NCI-H226 (cell line): ENCODE measurements at places on chromosomes 13 and 19.

DNA sequence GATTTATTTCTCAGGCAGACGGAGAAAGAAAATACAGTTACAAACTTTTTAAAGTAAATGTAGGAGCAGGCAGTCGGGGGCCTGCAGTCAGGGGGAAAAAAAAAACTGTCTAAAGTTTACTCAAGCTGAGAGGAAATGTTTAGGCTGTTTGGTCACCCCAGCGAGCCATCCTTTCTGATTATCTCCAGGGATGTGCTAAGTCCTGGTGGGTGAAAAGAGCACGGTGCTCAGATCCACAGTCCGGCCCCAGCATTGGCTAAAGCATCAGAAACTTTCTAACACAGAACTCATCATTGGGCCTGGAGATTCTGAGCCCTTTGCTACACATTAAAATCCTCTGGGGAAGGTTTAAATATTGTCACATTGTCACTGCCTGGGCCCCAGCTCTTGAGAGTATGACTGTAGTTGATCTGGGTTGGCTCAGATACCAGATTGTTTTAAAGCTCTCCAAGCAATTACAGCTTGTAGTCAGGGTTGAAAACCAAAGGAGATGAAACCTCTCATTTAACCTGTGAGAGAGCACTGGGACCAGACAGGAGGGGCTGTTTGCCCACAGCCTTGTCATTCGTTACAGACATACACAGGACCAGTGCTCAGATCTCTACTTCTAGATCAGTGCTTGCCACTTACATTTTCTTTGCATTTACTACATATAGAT lies 131.1 kb upstream of the HTR2A start:
- no peak for DNase-seq

DNA sequence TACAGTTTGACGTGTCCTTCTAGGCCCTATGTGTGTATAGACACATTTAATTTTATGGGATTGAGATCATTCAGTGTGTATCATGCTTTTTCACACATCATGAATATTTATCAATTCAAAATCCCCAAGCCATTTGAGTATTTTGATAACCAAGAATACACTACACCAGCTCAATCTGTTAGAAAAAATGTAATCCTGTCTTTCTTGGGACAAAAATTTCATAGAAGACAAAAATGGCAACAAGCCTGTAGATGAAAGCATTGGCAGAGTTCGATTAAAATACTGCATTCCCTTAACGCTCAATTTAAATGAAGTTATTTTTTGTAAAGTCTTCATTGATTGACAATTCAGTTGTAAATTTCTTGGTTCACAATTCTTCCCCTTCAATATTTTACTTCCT lies 41.9 kb downstream of the WDR87 start:
- DNase-seq, result no peak

DNA sequence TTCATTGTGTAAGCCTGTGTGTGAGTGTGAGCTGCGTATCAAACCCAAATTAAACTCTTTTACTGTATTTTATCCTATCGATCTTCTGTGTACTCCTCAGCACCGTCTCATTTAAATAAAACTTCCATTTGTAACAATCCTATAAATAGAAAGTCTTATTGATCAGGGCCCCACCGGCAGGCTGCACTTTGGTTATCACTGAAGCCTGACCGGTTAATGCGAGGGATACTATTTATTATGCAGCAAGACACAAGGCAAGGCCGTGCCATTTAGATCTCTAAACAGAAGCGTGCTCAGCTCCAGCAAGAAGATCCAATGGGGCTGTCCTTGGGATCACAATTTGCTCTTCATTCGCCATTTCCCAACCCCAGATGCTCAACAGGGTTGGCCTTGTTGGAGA lies 252.6 kb upstream of the TSHZ3 start:
- no peak for DNase-seq

DNA sequence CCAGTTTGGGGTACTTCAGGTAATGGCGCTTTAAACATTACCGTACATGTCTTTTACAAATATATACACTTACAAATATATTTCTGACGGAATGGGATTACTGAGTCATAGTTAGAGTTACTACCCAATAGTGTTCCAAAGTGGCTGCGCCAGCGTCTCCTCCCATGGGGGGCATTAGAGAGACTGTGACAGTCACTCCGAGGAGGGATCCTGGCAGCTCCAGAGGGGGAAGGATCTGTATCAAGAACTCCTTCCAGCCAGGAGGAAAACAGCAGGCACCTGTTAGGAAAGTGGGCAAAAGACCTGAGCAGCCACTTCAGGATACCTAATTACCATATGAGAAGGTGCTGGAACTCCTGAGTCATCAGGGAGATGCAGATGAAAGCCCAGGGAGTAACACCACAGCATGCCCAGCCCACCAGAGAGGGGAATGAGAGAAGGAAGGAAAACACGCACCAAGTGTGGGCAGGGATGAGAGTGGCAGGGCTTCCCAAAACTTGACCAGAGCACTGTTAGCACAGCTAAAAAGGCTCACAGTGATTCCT lies 52.9 kb downstream of the SLC7A9 start:
- no peak for DNase-seq
